Stimulated activated CD4-positive, alpha-beta T cell treated with anti-CD3 and anti-CD28 coated beads, Interleukin-12 subunit alpha, Interleukin-12 subunit beta, amount 100 ng/mL, for 4 hours (primary cell): ENCODE measurements at places on chromosomes 6 and 20.

DNA sequence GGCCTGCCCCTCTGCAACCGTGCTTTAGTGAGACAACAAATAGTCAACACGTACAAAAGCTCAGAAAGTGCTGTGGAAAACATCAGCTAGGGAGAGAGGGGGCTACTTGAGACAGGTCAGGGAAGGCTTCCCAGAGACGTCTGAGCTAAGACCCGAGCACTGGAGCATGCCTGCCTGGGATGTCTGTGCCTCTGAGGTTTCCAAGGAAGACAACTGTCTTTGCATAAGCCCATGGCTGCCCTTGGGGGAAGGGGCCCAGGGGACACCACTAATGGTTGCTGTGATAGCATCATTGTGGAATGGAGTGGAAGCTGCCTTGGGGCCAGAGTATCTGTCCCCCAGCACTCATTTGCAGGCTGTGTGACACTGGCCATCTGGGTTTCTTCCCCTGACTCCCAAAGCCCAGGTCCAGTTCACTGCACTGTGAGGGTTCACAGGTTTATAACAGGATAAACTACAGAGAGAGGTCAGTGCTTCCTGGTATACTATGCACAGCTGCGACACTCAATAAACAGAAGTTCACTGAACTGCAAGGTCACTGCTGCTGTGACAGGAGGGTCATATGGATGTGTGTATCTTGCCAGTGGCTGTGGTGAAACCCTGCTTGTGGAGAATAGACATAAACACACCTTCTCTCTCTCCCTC lies 1.5 kb upstream of the ARFGEF2 start:
- no peak for DNase-seq

DNA sequence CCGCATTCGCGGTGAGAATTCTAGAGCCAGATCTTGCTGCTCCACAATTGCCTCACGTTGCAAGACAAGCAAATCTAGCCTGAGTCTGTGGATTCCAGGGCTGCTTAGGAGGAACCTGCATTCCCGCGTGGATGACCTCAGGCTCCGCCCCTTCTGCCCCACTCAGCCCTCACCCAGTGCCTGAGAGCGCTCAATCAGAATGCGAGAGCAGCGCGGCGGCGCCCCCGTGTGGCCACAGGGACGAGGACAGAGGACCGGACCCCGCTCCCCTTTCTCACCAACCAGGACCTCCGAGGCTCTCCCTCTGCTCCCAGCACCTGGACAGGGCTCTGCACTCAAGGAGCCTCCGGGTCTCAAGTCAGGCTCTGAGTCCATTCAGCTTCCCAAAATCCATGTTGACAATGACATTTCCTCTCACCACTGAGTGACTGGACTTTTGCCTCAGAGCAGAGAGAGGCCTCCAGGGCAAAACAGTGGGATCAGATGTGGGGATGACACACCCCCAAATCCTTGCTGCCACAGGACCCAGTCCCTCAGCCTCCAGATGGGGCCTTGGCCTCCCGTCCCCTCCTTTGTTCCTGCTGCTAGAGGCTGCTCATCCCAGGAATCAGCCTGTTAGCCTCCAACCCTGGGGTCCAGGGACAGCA lies 52.0 kb downstream of the RPP21 start:
- DNase-seq = peak; percentile 90

GRCh38 chr20:35586751-35587425 lies 28.7 kb upstream of the SPAG4 start:
- DNase-seq = no peak

- no peak for DNase-seq
These were observed 137.6 kb downstream of the ZDHHC14 start for GRCh38 chr6:157518397-157519250.

DNA sequence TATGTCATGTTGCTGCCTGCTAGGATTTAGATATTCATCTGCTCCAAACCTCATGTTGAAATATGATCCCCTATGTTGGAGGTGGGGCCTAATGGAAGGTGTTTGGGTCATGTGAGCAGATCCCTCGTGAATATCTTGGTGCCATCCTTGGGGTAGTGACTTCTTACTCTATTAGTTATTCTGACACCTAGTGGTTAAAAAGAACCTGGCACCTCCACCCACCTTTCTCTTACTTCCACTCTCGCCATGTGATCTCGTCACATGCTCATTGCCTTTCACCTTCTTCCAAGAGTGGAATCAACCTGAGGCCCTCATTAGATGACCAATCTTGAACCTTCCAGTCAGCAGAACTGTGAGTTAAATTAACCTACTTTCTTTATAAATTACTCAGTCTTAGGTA lies 549.4 kb upstream of the SYNCRIP start:
- DNase-seq = no peak

GRCh38 chr6:854406-855118 lies 161.6 kb upstream of the EXOC2 start:
- DNase-seq = no peak

DNA sequence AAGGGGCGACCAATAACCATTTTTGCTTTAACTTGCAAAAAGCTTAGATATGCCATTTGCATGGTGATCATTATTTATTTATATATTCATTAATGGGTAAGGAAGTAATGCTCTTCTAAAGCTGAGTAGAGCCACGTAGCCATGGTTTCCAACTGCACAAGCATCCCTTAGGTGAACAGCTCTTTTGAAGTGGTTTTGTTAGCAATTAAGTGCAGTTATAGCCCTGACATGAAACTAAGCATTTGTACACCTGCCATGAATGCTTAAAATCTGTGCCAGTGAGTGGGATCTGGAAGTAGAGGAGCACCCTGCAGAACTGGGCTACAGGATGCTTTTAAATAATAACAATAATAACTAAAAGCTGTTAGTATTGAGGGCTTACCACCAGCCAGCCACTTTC lies 19.1 kb downstream of the TRAF3IP2 start:
- DNase-seq = no peak

DNA sequence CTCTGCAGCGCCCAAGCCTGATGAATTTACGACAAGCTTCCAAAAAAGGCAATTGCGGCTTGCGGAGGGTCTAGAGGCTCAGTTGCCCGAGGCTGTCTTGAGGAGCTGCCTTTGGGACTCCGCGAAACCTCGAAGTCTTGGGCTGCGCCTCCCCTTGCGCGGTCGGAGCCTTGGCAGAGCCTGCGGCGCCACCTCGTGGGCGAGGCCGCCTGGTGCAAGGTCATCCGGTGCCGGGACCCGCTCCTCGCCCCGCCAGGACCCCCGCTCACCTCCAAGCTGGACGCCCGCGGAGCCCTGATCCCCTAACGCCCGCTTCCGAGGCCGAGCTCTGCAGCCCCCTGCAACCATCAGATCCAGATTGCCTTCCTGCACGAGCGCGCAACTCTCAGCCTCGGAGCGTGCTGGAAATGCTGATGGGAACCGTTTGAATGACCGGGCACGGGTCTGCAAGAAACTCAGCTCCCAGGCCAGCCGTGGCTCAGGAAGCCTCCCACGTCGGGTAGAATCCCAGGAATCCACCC lies 14.9 kb upstream of the FAM210B start:
- peak; percentile 25 for DNase-seq

- DNase-seq = no peak
These were observed 6.9 kb downstream of the BCAS4 start for GRCh38 chr20:50801747-50802125.

DNA sequence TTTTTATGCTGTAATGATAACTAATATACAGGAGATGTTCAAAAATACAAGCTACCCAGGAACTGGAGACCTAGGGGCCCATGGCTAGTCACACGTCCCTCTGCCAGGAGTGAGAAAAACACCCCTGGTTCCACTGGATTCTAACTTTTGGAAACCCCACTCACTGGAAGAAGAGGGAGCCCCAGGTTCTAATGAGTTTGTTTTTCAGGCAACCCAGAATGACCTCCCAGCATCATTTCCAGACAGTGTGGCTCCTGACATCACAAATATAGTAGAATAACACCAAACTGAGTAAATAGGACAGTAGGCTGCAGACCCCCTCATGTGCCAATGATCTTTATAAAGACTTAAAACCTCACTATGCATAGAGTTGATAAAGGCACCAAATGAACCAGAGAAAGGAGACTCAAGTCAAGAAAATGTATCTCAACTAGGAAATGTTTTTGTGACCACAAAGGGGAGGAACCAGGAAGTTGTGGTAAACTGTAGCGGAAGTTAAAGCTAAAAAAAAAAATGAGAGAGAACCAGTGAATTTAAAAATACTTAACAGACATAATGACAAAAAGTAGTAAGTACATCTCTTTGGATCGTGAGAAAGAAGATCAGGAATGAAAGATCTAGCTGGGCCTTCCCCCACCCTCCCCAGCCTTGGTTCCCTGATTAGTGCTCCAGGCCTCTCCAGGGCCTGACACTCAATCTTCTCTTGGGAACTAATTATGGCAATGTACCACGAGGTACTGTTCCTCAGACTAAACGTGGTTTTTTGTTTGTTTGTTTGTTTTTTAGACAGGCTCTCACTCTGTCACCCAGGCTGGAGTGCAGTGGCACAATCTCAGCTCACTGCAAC lies 19.8 kb downstream of the HLA-E start:
- no peak for DNase-seq
